ENCODE measurements at places on chromosomes 3 and 15.

DNA sequence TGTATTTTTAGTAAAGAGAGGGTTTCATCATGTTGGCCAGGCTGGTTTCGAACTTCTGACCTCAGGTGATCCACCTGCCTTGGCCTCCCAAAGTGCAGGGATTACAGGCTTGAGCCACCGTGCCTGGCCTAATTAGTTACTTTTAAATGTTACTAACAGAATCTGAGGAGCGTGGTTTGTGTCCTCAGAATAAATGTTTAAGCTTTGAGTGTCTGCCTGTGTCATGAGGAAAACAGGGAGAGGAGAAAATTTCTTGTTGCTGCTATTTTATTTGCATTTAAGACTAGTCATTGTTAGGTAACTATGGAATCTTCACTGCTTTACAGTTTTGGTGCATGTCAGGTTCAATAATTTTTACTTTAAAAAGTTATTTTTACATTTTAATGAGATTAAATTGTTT, 68.8 kb downstream of the TCF12 start:
- DNase-seq: no peak

DNA sequence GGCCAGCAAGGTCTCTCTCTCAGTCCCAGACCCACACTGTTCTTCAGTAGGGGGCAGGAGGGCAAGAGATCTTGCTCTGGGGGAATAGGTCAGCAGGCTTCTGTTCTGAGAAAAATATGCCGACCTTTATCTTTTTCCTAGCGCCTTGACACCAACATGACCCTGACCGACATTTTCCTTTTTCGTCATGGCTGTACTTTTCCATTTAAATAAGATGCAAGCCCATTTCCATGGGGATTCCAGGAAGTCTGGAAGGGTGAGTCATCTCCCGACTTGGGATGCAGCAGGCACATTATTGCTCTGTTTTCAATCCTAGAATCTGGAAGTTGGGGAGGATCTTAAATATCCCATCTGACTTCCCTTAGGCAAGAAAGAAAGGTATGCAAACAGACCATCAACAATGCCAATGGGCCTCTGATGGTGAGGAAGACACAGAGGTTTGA, 261.5 kb upstream of the LRTM1 start:
- no peak for DNase-seq

GRCh38 chr15:95857124-95857757, 473.3 kb upstream of the NR2F2 start:
- DNase-seq: no peak

DNA sequence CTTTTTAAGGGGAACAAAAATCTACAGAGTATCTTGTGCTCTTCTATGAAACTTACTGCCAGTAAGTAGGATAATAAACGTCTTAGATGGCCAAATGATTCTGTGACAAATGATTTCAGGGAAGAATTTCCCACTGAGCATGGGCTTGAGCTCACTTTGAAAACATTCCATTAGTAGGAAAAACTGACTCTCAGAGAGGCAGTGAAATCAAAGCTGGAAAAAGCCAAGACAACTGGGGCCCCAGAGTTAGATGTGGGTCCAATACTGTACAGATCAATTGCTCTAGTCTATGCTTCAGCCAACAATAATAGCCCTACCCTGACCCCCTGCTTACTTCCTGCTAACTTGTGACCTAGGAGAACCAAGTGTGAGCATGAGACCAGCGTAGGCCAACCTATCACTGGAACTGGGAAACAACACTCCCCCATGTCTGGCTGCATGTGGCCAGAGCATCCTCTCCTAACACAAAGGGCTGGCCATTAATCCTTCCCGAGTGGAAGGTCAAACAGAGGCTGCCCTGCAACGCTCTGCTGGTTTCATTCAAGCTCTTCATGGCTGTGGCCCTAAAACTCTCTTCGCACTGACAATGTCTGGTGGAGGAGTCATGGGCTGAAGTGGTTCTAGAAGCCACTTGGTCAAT, 68.8 kb downstream of the FOXB1 start:
- no peak for DNase-seq

DNA sequence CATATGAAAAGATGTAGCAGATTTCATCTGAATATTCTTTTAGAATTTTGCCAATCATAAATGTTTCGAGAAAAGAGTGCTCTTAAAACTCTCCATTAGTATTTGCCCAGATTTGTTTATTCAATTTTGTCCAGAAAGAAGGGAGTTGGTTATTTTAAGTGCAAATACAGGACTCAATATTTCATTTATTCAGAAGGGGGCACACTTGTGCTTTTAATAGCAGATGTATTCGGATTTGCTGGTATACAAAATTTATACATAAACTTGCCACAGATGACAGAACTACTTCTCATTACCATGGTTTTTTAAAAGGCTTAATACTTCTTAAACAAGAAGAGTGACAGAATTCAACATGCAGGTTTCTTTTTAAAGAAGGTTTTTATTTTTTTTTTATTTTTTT, 69.8 kb upstream of the GRM7 start:
- DNase-seq: no peak

DNA sequence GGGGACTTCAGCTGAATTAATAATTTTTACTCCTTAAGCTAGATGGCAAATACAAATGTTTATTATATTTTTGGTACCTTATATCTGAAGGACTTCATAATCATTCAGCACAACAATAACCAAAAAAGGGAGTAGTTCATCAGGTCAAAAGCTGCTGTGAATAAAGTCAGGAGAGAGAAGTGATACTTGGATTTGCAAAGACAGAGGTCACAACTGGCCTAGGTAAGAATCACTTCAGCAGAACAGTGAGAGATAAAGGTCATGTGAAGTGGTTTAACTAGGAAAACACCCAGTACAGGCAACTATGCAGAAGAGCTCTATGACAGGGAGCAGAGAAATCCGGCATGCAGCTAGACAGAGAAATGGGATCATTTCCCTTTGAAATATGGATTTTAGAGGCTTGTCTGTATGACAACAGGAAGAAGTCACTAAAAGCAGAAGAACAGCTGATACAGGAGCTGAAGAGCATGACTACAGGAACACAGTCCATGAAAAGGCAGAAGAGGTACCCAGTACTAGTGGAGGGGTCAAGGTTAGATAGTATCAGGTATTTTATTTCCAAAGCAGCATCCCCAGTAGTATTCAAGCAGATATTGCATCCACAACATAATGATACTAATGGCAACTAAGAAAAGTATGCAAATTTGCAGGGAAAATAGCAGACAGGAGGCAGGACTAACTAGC, 25.7 kb downstream of the ZMAT3 start:
- DNase-seq: peak; percentile 37

DNA sequence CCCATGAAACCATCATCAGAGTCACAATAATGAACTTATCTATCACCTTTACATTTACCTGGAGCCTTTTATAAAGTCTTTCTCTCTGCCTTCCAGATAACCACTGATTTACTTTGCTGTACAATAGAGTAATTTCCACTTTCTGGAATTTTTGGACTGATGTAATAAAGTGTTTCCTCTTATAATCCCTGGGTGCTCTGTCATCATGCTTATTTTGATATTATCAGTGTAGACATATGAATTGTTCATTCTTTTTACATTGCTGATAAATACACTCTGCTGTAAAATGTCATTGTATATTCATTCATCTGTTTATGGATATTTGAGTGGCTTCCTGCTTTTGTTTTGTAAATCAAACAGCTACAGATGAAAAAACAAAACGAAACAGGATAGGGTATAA, 27.0 kb upstream of the IREB2 start:
- no peak for DNase-seq

DNA sequence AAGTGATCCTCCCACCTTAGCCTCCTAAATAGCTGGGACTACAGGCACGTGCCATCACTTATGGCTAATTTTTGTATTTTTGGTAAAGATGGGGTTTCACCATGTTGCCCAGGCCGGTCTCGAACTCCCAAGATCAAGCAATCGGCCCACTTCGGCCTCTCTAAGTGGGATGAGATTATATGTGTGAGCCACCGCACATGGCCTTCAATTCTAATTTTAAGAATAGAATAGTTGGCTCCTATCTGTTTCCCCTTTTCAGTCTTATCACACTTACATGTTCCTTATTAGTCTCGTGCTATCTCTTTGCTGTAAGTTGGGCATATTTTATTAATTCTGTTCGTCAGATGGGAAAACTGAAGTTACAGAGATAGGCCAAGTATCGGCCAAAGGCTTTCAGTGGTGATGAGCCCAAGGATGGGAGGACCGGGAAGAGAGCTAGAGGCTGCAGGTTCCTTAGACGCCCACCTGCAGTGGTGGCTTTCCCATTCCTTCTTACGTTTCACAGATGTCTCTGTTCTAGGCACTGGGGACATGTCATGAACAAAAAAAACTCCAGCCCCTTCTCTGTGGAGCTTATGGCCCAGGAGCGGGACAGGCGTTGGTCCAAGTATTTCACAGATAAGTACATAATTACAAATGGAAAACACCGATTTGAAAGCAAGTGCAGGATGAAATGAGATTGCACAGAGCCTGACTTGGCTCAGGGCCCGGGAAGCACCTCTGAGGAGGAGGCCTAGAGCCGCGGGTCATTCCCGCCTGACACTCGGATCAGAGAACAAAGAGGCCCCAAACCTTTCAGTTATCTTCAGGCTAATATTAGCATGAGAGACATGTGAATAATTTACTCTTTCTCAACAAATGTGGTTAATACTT, 91.1 kb upstream of the KLF13 start:
- DNase-seq: peak; percentile 40

DNA sequence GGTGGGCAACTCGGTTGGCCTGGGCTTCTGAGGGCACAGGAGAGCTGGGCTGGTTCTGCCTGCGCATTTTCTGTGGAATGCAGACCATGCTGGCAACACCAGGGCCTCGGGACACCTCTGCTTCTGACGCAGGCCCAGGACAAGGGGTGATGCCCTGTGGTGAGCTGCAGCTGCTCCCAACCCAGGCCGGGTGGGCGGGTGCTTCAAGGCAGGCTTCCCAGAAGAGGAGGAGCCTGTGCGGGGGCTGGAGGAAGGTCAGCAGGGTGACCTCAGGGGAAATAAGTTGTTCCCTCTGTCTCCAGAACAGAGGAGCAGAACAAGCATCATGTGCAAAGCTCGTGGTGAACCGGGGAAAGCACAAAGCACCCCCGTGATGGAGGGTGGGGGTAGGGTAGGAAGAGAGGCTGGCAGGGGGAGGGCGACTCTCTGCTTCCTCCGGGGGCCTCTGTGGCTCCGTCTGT, 11.0 kb upstream of the PLXNA1 start:
- DNase-seq: peak; percentile 50

- no peak for DNase-seq
Measured at GRCh38 chr15:77563623-77564156, 69.0 kb downstream of the LINGO1 start.

- no peak for DNase-seq
Measured at GRCh38 chr15:75049392-75049791, 26.0 kb downstream of the PPCDC start.

DNA sequence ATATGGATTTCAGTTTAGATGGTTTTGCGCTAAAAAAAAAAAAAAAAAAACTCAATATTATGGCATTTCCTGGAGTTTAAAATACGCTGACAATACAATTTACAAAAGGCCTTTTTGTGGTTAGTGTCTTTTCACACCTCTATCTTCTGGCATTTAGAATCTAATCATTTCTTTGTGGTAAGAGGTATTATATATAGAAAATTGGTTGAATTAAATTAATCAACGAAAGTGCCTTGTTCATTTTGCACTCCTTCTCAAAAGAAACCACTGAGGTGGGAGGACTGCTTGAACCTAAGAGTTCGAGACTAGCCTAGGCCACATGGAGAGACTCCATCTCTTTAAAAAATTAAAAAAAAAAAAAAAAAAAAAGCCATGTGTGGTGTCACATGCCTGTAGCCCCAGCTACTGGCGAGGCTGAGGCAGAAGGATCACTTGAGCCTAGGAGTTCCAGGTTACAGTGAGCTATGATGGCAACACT, 90.0 kb upstream of the ICE2 start:
- DNase-seq: no peak

DNA sequence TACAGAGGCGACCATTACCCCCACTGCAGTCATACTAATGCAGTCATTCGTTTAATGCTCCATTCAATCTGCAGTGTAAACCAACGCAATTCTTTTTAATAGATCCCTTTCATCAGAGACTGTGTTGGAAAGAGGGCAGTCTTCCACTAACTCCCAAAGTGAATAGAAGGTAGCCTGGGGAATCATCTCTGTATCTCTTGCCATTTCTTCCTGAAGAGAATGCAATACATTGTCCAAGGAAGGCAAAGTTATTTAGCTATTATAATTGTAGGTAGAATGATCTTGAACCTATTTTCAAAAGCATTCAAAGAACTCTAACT, 1.3 kb upstream of the SLITRK3 start:
- DNase-seq: no peak

DNA sequence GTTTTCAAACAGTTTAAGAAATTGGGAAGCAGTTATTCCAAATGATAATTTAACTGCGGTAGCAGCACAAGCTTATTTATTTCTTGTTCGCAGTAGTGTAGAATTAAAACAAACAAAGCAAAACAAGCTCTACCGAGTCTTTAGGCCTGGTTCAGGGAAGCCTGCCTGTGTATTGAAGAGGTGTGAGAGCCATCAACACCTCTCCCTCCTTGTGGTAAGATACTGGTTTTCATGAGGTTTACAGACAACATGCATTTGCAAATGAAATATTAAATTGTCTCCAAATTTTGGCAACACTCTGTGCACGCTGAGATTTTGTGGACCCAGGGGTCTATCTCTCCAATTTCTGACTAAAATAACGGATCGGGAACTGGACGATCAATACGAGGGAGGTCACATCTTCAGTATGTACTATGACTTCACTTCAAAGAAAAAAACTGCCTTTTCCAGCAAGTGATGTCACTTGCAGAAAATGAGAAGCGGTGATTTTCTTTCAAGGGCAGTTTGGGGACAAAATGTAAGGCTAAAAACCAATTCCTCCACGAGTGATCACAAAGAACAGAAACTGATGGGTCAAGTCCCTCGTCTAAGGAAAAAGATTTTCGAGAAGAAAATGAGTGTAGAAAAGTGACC, 721 bp downstream of the ATR start:
- DNase-seq: no peak

GRCh38 chr3:156750191-156750873, 75.8 kb upstream of the LEKR1 start:
- no peak for DNase-seq

GRCh38 chr3:16828815-16829214, 55.9 kb upstream of the PLCL2 start:
- DNase-seq: peak; percentile 71

GRCh38 chr15:76976572-76977270, 18.2 kb upstream of the PSTPIP1 start:
- peak; percentile 20 for DNase-seq

DNA sequence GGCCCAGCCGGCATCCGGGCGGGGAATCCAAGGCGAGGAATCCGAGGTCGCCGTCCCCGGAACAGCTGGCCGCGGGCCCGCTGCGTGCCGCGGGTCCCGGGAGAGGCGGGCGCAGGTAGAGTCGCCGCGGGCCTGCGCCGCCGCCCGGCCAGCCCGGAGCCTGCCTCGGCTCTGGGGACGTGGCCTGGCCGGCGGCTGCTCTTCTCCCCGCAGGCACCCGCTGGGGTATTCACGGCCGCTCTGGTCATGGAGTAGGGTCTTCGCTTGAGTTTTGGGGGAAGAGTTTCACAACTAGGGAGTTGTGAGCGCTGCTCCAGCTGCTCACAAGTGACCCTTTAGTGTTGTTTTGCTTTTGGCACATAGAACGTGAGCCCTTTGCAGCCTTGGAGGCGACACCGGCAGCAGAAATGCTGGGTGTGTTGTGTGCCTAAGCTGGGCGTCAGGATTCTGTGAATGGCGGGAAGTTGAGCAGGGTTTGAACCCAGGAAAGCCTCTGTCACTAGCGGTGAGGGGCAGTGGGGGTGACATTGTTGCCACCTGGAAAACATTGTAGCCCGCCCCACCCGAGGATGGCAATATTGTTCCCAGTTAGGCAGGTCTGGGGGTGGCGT, 4.0 kb downstream of the TRIM71 start:
- DNase-seq: no peak

GRCh38 chr15:39616731-39617455, 36.0 kb downstream of the THBS1 start:
- no peak for DNase-seq

Data from B cell (primary cell).